Omental fat pad (tissue), 4 donors: ENCODE measurements at places on chromosomes 5 and 9. TPM values are rescaled to one million over a fixed set of nuclear protein-coding genes. Genes with fewer than 3 reads are reported as not detected.

GRCh38 chr5:56350597-56351170, 117.6 kb upstream of the ANKRD55 start:
- no peak for DNase-seq

- DNase-seq = no peak
Measured at GRCh38 chr9:101991926-101992325, 253.5 kb upstream of the GRIN3A start.

DNA sequence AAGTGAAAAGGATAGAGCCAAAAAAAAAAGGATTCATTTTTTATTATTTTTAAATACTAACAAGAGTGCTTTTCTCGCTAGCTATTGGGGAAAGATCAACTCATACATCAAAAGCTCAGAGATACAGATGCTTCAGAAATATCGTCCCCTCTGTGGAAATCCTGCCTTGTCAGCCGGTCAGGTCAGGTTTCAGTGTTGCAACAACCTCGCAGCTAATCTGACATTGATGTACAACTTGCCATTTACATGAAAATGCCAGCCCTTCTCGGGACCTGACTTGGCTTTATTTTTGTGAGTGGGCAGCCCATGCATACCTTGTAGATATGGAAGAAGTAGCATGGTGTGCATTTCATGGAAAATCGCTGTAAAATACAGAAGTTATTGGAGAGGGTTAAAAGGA, 358.8 kb upstream of the ADAMTS16 start:
- no peak for DNase-seq

- no peak for DNase-seq
Measured at GRCh38 chr9:99030092-99030511, 74.8 kb upstream of the TGFBR1 start.

DNA sequence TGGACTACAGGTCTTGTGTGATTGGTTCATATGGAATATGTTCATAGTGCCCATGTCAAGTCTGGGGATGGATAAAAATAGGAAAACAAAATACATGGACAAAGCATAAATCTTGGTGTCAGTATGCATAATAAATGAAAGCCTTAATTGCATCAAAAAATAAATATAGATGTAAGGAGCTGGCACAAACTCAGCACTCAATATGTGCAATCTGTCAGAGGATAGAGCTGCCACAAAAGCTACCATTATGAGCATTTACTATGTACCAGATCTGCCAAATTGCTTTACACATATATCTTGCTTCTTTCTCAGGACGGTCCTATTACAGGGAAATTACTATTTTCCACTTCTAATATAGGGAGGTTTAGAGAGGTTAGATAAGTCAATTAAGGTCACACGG, 18.2 kb upstream of the TMED7 start:
- DNase-seq = no peak

DNA sequence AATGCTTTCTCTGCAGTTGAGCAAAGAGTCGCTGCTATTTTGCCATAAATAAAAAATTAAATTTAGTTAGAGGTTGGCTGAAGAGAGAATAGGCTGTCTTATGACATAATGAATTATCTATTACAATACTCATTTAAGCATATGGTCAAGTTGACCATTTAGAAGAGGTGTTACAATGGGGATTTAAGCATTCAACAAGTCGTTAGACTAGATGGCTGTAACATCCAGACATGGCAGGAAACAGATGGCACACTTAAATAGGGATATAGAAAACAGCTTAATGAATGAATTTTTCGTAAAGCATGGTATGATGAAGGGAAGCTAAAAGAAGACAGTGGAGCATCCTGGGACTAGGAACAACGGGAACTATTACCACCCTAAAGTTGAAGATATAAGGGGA, 160.3 kb upstream of the PTPRD start:
- no peak for DNase-seq

GRCh38 chr9:2255128-2255527, 240.0 kb downstream of the SMARCA2 start:
- no peak for DNase-seq

DNA sequence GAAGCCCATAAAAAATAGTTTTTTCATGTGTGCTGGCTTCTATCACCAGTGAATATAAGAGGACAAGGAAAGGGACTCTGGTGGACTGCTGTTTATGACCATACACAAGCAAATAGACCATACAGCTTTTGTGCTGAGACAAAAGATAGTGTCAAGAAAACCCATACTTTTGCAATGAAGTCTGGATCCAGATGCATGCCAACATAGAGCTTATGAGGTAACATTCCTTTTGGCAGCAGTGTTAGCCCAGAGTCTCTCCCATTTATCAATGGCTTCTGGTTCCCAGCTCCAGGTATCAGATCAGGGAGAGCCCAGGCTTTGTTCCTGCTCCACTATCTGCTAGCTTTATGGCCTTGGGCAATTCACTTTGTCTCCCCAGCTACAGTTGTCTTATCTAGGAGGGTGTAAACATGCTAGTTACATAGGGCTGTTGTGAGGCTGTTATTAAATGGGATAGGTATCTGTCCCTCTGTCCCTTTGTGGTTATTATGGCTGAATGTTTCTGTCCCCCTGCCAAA, 55.6 kb downstream of the CCDC192 start:
- DNase-seq = no peak

DNA sequence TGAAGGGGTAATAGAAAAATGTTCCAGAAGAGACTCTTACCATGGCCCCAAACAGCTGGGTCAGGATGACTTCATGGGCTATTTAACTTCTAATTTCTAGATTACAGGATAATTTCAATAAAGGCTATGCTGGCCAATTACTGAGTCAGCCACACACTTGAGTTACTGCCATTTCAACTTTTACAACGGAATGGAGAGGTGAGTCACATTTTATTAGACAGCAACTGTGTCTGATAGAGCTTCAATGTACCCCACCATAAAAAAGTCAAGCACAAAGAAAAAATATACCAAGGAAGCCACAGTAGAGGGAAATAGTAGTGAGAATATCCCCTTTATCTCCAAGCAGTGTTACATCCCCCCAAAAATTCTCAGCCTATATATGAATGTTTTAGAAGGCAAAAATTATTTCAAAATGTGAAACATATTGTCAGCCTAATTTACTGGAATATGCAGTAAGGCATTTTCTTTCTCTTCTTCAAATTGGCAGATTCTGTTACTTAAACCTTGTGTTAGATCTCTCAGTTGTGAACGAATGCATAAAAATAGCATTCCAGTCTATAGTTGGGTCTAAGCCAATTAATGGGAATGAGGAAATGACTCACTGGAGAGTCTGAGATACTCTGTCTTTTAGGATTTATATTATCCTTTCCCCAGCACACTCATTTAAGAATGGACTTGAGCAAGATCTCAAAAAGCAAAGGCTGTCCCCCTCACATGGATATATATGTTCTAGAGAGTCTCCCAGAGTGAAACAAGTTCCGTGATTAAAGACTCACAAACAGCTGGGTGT, 47.1 kb upstream of the RAI14 start:
- no peak for DNase-seq

DNA sequence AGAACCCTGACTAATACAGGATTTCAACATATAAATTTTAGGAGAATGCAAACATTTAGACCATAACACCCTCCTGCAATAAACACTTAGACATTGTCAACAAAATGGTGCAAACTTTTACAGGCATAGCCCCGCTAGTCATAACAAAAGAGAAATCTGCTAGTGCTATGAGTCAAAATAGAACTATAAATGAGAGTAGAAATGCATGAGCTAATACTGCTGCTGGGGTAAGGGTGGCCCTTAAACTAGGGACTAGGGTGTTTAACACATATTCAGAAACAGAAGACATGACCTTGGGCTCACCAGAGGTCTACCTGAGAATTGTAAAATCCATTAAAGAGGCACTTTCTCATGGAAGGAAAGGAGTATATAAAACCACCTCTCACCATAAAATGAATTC, 131.6 kb downstream of the TLR4 start:
- DNase-seq = no peak

DNA sequence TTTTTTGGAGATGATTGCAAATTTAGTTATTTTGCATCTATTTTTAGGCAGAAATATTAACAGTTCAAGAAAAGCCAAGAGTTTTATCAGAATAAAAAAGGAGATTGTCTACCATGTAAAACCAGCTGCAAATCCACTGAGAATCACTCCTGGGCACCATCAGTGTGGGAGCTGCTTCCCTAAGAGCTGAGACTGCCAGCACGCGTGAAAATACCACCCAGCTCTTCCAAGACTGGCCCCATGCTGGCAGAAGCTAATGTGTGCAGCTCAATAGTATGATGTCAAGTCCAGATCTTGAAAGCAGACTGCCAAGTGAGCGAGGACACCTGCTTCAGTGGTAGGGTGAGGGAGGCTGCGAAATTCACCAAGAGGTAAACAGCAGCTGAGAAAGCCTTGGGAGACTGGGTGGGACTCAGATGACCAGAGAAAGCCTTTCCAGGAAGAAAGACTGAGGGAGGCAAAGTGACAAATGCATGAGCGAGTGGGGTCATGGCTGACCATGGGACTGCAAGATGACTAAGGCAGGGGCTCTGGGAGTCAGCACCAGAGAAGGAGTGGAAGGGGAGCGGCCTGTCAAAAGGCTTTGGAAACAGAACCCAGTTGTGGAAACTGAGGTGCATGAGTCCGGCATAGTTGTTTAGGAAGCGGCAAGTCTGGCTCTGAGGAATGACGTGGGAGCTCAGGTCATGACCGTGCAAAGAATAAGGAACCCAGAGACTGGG, 200.9 kb downstream of the GADD45G start:
- DNase-seq = no peak

DNA sequence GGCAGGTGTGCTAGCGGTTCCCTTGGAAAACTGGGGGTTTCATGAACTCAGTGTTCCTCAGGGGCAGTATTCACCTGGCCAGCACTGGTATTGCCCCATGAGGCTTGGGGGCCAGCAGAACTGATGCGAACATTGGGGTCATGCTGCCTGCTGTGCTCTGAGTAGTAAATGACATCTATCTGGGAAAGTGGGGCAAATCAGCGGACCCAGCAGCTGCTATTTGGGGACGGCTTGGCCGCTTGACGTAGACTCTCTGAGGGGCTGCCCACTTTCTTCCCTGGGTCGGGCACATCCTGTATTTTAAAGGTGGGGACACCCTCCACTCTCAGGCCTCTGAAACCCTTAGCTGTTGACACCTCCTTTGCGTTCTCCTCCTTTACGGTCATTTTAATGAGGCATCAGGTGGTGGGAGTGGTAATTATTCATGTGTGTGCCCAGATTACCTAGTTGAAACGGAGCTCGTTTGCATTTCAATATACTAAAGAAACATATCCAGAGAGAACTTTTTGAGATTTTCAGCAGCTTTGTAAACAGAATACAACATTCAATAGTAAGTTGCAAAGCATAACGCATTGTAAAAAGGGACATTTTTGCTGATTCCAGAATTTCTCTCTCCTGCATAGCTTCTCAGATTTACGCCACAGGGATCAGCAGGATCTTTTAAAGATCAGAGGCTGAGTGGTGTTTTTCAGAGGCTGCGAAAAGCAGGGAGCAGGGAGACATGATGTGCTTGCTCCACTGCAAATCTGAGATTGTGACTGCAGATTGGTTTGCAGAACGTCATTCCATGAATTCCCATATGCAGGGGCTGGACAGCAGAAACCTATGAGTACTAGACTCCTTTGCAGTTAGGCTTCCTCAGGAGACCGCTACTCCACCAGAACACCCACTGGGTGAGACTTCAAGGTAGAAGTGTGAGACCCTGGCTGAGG, 56.8 kb upstream of the ZFR start:
- DNase-seq = no peak

The RLN1 gene
- total RNA-seq = not detected

The BSPRY gene
- total RNA-seq = not detected

The NPR3 gene
- 11.8 TPM for total RNA-seq
